T-cell (primary cell): ENCODE measurements at places on chromosomes 11 and 22. TPM values are rescaled to one million over a fixed set of nuclear protein-coding genes. Genes with fewer than 3 reads are reported as not detected.

Gene NRGN
- total RNA-seq: 1.2 TPM

Gene ADM2
- 11.3 TPM for total RNA-seq

Gene SCGB2A2
- not detected for total RNA-seq

Gene MEN1
- 49.6 TPM for total RNA-seq

Gene LRRC32
- 2.2 TPM for total RNA-seq

Gene MMP27
- not detected for total RNA-seq

Gene PRRG4
- not detected for total RNA-seq

Gene OR56A5
- total RNA-seq: not detected

Gene OR56A1
- not detected for total RNA-seq

Gene CNIH2
- total RNA-seq: 2.2 TPM

Gene RAG1
- total RNA-seq: 0.35 TPM

Gene GPR83
- 0.16 TPM for total RNA-seq

Gene RHOD
- 0.59 TPM for total RNA-seq

Gene TLCD5
- total RNA-seq: not detected

Gene OR4P4
- total RNA-seq: not detected

Gene SAA4
- 0.54 TPM for total RNA-seq

Gene CD3G
- 189 TPM for total RNA-seq

Gene MUC5B
- total RNA-seq: not detected

Gene TRIM51
- not detected for total RNA-seq

Gene SLC22A8
- total RNA-seq: not detected

Gene RHOG
- total RNA-seq: 107 TPM

Gene RASD2
- total RNA-seq: 0.19 TPM

Gene TNRC6B
- total RNA-seq: 122 TPM

Gene TUB
- 0.19 TPM for total RNA-seq

Gene CRYBB1
- total RNA-seq: not detected

Gene MS4A6E
- not detected for total RNA-seq

Gene MUC6
- total RNA-seq: 0.09 TPM

Gene NRXN2
- not detected for total RNA-seq

Gene GLYATL1
- total RNA-seq: not detected

Gene DCHS1
- total RNA-seq: 8.4 TPM

Gene LMO1
- total RNA-seq: not detected

Gene LZTR1
- total RNA-seq: 58.0 TPM

Gene GTSE1
- total RNA-seq: 1.3 TPM

Gene NCAM1
- 1.1 TPM for total RNA-seq

Gene MS4A3
- total RNA-seq: not detected

Gene CRYBA4
- not detected for total RNA-seq

Gene CLTCL1
- 1.2 TPM for total RNA-seq

Gene C11orf91
- not detected for total RNA-seq

Gene SLC25A18
- total RNA-seq: not detected

Gene BDNF
- total RNA-seq: not detected

Gene LINC01488
- not detected for total RNA-seq

Gene PDE2A
- 6.1 TPM for total RNA-seq
